A673 (cell line): ENCODE measurements at places on chromosomes 3 and 15. TPM values are rescaled to one million over a fixed set of nuclear protein-coding genes. Genes with fewer than 3 reads are reported as not detected.

Gene CCDC54
- not detected in 2 replicates for total RNA-seq

Gene SAMMSON
- not detected in 2 replicates for total RNA-seq

Gene RAMAC
- 27.4 and 28.1 TPM in 2 replicates for total RNA-seq

Gene PLCB2
- total RNA-seq = 5.6 and 6.6 TPM in 2 replicates

DNA sequence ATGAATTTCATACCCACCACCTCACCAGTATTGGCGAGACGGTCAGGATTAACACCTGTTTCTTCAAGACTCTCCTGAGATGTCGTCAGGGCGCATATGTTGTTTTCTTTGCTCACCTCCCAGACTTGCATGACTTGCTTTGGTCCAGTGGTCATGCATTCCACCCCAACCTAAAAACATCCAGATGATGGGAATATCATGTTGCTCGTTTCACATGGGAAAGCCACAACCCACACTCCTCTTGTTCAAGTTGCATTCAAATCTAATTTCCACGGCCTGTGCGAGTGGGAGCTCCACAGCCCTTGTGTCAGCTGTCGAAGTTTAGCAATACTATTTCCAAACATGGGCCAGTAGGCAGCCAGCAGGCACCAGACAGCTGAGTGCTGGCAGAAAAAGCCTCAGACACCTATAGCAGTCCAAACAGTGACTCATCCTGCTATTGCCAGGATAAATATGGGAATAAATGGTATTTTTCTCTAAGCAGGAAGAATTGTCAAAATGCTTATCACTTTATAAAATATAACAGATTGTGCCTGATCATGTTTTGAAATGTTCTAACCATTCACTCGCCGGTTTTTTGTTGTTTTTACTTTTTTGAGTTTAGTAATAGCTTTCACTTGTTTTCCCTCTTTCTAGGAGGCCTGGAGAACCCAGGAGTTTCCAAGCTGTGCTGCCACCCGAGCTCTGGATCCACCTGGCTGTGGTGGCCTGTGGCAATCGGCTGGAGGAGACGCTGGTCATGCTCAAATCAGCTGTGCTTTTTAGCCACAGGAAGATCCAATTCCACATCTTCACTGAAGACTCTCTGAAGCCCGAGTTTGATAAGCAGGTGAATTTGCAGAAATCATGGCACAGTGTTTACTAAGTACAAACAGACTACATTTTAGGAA is 20.1 kb downstream of the GXYLT2 start:
- H3K4me1 ChIP-seq = no peaks in the 10 kb centered on the region
- no peak overlapping the region for H3K27ac ChIP-seq
- H3K27me3 ChIP-seq = no peaks in the 10 kb centered on the region
- H3K36me3 ChIP-seq = no peaks in the 10 kb centered on the region
- no peak overlapping the region for H3K4me3 ChIP-seq

DNA sequence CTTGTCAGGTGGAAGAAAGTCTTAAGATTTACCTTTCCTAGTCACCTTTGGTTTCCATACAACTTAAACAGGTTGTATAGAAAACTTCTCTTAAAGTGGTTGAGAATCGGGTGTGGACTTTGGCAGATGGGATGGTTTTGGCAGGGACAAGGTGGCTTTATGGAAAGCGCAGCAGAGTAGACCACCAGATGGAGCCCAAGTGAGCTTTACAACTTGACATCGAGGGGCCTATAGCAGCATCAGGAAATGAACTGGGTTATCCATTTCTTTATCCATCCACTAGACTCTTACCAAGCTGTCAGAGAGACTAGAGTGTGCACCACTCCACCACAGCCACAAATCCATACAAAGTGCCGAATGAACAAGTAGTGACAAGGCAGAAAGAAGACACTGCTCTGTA is 85.3 kb upstream of the MBNL1 start:
- H3K4me1 ChIP-seq = peaks cover 6% of the 10 kb centered on the region
- no peak overlapping the region for H3K4me3 ChIP-seq
- H3K27ac ChIP-seq = no peak overlapping the region
- no peaks in the 10 kb centered on the region for H3K27me3 ChIP-seq
- H3K36me3 ChIP-seq = no peaks in the 10 kb centered on the region
- peak; percentile 80 for DNase-seq

- no peaks in the 10 kb centered on the region for H3K27me3 ChIP-seq
- H3K4me1 ChIP-seq = peaks cover 13% of the 10 kb centered on the region
- DNase-seq = no peak
- H3K36me3 ChIP-seq = no peaks in the 10 kb centered on the region
- H3K27ac ChIP-seq = peak overlapping the region; percentile 87
Measured at GRCh38 chr3:127590282-127590592, 296 bp downstream of the TPRA1 start.

DNA sequence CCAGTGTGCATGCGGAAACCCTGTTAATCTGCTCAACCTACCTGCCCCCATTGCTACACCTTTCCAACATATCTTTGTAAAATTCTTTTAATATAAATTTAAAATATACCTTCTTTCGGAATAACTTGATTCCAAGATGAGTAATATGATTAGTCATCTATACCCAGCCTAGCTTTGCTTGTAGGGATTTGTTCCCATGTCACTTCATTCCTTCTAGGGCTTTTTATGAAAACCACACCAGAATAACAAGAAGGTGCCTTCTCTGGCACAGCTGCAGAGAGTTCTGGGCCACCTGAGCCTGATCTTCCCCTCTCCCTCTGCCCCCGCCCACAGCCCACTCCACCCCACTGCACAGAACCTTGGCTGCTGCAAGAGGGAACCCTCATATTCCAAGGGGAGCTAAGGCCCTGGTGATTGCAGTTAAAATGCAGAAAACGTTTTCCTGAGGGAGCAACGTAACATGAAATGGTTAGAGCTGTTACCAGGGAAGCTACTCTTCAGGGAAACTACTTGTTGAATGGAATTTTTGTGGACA is 38.6 kb upstream of the HACD2 start:
- H3K36me3 ChIP-seq = no peaks in the 10 kb centered on the region
- DNase-seq = no peak
- H3K4me3 ChIP-seq = no peak overlapping the region
- H3K27me3 ChIP-seq = no peaks in the 10 kb centered on the region
- peaks cover 11% of the 10 kb centered on the region for H3K4me1 ChIP-seq

DNA sequence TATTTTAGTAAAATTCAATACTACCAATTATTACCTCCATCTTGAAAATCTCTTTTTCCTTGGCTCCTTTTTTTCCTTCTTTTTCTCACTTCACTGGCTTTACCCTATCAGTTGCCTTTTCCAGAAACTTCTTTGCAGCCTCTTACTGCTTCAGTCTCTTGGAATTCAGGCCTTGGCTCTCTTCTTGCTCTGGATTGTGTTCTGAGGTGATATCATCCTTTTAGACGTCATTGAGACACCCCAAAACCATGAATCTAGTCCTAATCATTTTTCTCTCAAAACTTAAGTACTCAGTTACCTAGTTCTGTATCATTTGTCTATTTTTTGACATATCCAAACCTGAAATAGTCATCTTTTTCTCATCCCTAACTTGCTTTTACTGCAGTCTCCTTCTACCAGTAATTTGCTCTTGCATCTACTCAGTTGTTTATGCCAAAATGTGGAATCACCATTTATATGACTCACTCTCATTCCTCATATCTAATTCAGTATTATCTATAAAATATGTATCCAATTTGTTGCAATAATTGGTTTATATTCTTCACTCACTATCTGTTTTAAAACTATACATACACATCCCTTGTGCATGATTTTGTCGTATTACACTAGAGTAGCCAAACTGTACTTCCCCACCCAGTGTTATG is 703.2 kb upstream of the CCDC54 start:
- H3K4me1 ChIP-seq = no peaks in the 10 kb centered on the region
- H3K27ac ChIP-seq = no peak overlapping the region
- no peaks in the 10 kb centered on the region for H3K27me3 ChIP-seq

- no peaks in the 10 kb centered on the region for H3K36me3 ChIP-seq
- no peaks in the 10 kb centered on the region for H3K27me3 ChIP-seq
- peaks cover 9% of the 10 kb centered on the region for H3K4me1 ChIP-seq
- peak; percentile 78 for DNase-seq
- H3K27ac ChIP-seq = no peak overlapping the region
Measured at GRCh38 chr15:50828610-50829206, 63.2 kb upstream of the SPPL2A start.
